ENCODE measurements at places on chromosomes 13 and 19.

DNA sequence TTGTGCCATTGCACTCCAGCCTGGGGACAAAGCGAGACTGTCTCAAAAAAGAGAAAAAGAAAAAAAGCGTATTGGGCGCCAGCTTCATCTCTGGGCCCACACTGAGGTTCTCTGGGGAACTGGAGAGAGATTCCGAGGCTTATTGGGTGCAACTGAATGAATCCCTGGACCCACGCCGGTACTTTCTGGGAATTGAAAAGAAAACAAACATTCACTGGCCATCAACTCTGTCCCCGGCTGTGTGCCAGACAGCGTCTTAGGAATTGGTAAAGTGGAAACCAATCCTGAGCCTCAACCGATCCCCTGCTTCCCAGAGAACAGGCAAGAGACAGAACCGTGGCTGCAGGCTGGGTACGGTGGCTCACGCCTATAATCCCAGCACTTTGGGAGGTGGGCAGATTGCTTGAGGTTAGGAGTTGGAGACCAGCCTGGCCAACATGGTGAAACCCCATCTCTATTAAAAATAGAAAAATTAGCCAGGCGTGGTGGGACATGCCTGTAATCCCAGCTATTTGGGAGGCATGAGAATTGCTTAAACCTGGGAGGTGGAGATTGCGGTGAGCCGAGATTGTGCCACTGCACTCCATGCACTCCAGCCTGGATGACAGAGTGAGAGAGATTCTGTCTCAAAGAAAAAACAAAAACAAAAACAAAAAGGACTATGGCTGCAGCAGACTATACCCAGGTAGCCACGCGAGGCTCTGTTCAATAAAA is 8.6 kb downstream of the ANO8 start:
- no peak for DNase-seq

DNA sequence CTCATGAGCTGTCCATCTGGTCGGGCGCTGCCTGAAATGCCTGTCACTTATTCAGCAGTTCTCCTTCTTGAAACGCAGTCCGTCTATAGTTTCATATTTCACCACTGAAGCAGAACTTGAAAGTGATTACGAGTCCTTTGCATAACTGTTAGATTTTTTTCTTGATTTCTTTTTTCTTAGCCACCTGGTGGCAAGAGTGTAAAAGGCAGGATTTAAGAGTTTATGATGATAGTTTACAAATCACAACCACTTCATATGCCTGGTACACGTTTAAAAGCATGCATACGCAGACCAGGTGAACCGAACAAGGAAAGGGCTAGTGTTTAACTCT is 45.8 kb downstream of the GGACT start:
- DNase-seq = no peak

DNA sequence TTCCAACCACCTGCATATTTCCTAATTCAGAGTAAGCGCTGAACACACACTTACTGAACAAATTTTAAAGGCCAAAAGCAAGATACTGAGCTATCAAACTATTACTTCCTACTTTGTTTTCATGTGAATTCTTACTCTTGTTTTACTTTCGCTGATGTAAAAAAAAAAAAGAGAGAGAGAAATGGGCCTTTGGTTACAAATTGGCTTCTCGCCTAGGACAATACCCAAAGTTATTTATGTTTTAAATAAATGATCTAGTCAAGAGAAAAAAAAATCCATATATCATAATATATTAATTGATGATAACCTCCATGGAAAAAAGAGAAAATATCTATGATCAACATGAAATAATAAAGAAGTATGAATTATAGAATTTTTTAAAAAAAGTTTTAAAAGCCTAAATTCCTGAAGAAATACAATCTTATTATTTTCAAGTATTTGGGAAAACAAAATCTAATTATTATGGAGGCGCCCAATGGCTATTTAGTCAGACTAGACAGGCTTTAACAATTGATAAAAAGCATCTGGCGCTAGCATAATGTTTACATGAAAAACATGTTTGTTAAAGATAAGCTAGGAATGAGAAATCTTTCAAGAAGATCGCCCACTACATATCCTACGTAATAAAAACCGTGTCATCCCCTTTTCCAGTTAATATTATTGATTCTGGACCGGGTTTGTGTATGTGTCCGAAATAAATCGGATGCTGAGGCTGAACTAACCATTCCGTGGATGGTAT is 9.0 kb downstream of the COL4A1 start:
- DNase-seq = no peak

GRCh38 chr13:109595471-109595870 is 190.9 kb downstream of the IRS2 start:
- DNase-seq = no peak

Measured in stimulated activated CD4-positive, alpha-beta T cell treated with anti-CD3 and anti-CD28 coated beads, TNF-alpha, amount 100 ng/mL, for 4 hours (primary cell).